ENCODE measurements at places on chromosomes 5 and 9.

DNA sequence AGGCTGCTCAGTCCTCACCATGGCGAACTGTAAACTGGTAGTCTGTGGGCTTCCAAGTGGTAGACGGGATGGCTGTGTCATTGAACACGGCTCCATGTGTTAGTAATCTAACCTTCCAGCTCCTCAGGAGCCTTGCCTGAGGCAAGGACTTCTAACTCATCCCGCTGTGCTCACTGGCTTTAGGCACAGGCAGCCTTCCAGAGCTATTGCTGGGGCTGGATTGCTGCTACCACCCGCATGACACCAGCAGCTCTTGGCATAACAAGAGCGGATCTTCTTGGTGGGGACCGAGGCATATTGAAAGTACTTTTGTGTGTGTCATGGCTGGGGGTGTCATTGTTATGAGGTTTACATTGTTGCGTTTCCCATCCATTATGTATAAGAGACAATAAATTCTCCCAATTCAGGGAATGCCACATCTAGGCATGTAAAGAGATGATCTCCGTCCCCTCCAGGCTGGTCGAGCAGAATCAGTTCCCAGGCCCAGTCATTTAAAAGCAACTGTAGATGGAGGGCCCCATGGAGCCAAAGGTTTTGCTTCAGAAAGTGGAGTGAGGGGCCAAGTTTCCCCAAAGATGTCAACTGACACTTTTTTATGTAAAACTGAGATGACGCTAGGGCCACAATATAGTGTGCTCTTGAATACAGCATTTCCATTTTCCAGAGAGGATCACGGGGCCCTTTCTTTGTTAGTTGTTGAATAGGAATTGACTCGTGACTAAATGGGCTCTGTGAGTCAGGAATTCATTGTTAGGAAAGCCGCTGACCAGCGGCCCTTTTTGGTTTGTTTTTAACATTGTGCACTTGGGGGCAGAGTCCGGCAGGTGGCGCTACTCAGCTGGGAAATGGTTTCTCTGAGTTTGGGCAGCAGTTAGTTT, 759.5 kb downstream of the TAF11L14 start:
- DNase-seq, result peak; percentile 74

- DNase-seq, result no peak
Observed at GRCh38 chr5:135986891-135987401, 32.2 kb upstream of the LECT2 start.

- no peak for DNase-seq
Observed at GRCh38 chr5:3023656-3024055, 272.2 kb upstream of the IRX2 start.

DNA sequence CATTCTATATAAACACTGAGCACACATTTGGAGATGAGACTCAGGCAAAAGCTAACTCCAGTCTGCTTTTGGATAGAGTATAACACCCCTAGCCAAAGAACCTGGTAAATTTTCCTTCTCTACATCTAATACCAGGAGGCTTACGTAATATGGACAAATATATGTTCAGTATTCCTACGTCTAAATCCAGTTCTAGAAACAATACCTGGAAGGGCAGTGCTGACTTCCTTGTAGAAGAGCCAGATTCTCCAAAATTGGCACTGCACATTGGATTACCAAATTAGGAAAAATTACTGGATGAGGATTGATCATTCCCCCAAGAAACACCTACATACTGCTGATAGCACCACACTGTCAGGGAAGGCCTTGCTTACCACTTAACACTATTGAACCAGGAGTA, 247.4 kb downstream of the SAXO1 start:
- DNase-seq, result no peak

GRCh38 chr9:84031534-84031933, 50.9 kb downstream of the RMI1 start:
- DNase-seq, result no peak

DNA sequence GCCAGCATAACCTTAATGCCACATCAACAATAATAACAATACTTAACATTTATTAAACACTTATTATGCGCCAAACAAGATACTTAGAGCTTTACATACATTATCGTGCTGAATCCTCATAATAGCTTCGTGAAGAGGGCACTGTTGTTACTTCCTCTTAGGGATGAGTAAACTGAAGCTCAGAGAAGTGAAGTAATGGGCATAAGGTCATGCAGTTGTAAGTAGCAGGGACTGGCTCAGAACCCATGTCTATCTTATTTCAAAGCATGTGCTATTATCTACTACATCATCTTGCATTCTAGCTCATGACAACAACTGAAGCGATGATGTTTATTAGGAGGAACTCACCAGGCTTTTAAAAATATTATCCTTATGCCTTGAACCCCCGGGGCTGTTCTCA, 34.9 kb upstream of the PPP3R2 start:
- DNase-seq, result no peak

GRCh38 chr5:178203670-178204181, 607 bp upstream of the HNRNPAB start:
- no peak for DNase-seq

Measured in NCI-H774 (cell line).